Amniotic epithelial cell (primary cell): ENCODE measurements at places on chromosomes 16 and 17.

GRCh38 chr16:73065632-73066330 is 17.9 kb upstream of the ZFHX3 start:
- DNase-seq, result no peak

DNA sequence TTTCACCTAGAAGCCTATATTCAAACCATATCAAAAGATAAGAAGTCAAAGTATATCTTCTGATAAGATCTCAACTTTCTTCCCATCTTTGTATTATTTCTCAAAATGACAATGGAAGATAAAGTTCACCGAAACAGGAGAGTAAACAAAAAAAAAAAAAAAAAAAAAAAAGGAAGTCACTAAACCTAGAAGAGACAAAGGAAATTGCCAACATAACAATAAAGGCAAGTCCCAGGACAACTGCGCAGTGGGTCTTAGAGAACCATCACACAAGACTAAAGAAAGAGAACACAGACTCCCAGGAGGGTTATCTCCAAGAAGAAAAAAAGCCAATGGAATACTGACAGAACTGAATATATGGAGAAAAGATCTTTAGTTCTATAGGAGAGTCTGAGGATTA is 65.7 kb downstream of the SMURF2 start:
- DNase-seq, result no peak

- DNase-seq, result peak; percentile 15
Observed at GRCh38 chr16:86723689-86724088, 145.3 kb downstream of the FOXL1 start.

DNA sequence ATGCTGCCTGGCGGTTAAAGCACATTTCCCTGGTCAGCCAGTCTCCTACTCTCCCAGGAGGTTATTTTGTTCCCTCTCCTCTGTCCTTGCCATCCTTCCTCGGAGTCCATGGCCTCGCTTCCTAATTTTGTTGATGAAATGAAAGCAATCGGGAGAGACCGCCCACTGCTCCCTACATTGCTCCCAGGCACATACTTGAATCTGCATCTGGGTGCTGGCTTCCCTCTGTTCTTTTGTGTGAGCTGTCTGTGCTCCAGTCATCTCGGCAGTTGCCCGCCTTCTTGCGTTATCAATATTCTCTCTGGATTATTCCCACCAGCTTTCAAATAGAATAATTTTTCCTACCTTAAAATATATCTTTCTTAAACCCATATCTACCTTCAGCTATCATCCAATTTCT is 11.1 kb downstream of the KRT23 start:
- no peak for DNase-seq

DNA sequence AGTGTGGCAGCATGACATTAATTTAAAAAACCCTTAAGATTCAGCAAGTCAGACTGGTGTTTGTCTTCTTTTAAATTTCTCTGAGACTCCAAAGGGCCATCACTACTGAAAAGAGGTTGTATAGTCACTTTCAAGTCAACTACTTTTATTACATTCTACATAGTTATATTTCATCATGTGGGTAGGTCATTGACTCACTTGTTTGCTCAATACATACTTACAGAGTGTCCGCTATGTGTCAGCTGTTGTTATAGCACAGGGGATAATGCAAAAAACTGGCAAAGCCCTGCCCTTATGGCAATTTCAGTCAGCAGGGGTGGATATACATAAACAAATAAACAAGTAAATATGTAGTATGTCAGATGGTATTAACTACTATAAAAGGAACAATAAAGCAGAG is 2.5 kb upstream of the MYH4 start:
- peak; percentile 7 for DNase-seq

- DNase-seq, result peak; percentile 79
Observed at GRCh38 chr17:76427501-76428231, 25.3 kb downstream of the UBE2O start.

- DNase-seq, result no peak
Observed at GRCh38 chr17:70295329-70295728, 126.0 kb downstream of the KCNJ2 start.
